ENCODE measurements at places on chromosomes 3 and 15.

- no peak for DNase-seq
These were observed 130.4 kb upstream of the ATP10A start for GRCh38 chr15:25993506-25993905.

GRCh38 chr15:35624881-35625280 is 78.9 kb upstream of the DPH6 start:
- peak; percentile 74 for DNase-seq

GRCh38 chr15:92429378-92430068 is 35.8 kb downstream of the ST8SIA2 start:
- DNase-seq, result peak; percentile 27

DNA sequence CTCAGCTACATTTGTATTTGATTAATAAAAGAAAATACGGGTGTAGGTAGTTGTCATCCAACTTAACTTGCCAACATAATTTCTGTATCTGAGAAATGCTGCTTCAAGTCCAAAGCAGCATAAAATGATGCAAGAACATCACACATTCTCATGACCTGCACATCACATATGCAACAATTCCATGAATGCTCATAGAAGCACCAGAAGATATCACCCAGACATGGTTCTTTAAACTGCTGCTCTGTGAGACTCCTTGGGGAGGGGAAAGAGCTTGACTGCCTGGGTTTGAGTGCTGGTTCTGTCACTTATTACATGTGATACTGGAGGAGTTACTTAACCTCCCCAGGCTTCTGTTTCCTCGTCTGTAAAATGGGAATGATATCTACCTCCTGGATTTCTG is 39.4 kb downstream of the CHST14 start:
- no peak for DNase-seq

DNA sequence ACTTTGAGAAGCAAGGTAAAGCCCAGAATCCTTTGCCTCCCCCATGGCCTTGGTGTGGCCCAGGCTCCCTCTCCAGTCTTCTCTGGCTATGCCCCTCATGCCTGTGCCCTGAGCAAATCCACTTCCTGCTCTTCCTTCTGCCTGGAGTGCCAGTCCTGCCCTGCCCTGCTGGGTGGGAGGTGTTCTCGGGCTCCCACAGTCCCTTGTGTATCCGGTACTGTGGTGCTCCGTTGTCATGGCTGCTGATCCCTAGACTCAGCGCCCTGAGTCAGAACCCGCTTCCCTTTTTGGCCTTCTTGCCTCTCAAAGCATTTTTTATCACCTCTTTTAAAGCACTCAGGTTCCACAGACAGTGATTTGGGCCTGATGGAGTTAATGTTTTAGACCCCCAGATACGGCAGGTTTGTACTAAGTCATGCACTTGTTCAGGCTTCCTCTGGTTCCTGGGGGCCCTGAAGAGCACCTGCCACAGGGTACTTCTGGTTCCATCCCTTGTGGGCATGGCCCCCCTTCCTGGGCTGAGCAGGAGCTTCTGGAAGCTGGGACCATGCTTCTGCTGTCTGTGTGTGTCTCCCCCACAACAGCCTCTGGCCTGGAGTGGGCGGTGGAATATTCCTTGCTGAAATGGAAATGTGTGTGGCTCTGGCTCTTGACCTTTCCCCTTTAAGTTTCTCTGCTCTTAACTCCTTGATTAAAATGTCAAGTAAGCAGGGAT is 29.6 kb upstream of the ADAMTS7 start:
- no peak for DNase-seq

- DNase-seq, result peak; percentile 97
These were observed 18.8 kb upstream of the CELF6 start for GRCh38 chr15:72338617-72339321.

DNA sequence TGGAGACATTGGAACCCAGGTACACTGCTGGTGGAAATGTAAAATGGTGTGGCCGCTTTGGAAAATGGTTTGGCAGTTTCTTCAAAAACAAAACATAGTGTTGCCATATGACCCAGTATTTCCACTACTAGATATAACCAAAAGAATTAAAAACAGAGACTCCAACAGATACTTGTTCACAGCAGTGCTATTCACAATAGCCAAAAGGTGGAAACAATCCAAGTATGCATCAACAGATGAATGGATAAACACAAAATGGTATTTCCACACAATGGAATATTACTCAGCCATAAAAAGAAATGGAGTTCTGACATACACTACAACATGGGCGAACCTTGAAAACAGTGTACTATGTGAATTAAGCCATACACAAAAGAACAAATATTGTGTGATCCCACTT is 59.4 kb upstream of the TIMP4 start:
- no peak for DNase-seq

DNA sequence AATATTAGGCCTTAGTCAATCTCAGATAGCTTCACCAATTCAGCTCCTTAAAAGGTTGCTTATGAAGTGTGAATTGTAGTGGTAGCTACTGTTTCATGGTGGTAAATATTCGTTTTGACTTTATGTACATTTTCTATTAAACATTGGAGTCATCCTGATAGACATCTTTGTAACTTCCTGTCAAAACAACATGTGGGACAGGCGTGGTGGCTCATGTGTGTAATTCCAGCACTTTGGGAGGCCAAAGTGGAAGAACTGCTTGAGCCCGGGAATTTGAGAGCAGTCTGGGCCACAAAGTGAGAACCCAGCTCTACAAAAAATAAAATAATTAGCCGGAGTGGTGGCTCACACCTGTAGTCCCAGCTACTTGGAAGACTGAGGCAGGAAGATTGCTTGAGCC is 2.0 kb upstream of the TRIM59 start:
- no peak for DNase-seq

- no peak for DNase-seq
These were observed 30.4 kb upstream of the KLF13 start for GRCh38 chr15:31296219-31296645.

DNA sequence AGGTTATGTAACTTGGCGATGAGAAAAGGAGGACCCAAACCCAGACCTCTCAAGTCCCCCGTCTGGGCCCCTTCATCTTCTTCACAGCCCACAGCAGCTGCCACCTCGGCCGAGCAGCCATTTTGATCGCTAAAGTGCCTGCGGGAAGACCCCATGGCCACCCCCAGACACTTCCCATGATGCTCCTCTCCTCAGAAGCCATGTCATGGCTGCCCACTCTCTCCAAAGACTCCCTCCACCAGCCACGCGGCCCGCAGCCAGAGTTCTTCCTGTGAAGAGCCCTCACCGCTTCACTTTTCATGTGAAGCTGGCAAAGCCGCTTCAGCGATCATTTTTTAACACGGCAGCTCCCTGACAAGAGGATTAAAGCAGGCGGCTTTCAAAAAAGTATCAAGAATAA is 335.2 kb downstream of the RORA start:
- no peak for DNase-seq

- DNase-seq, result no peak
These were observed 4.1 kb downstream of the UBE2E1 start for GRCh38 chr3:23809840-23810342.

GRCh38 chr3:71784914-71785531 is at the start of gene PROK2:
Gene PROK2 (minus strand): TSS chr3:71785148. CDS start chr3:71785052, 96 bp downstream.
- no peak for DNase-seq

DNA sequence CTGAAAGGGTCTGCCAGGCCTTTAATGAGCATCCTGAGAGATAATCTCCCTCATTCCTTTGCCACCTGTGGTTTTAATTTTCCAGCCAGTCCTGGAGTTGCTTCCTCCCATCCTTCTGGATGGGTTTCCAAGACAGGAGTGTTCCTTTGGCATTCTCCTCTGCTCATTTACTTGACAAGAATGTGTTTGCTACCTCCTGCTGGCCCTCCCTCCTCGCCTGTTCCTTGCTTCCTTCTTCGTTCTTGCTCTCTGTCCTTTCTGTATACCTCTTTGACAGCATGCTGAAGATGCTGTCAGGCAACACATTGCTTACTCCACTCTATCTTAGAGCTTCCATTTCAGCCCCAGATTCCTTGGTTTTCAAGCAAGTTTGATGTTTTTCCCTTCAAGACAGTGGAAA is 46.0 kb downstream of the ERC2 start:
- DNase-seq, result no peak

DNA sequence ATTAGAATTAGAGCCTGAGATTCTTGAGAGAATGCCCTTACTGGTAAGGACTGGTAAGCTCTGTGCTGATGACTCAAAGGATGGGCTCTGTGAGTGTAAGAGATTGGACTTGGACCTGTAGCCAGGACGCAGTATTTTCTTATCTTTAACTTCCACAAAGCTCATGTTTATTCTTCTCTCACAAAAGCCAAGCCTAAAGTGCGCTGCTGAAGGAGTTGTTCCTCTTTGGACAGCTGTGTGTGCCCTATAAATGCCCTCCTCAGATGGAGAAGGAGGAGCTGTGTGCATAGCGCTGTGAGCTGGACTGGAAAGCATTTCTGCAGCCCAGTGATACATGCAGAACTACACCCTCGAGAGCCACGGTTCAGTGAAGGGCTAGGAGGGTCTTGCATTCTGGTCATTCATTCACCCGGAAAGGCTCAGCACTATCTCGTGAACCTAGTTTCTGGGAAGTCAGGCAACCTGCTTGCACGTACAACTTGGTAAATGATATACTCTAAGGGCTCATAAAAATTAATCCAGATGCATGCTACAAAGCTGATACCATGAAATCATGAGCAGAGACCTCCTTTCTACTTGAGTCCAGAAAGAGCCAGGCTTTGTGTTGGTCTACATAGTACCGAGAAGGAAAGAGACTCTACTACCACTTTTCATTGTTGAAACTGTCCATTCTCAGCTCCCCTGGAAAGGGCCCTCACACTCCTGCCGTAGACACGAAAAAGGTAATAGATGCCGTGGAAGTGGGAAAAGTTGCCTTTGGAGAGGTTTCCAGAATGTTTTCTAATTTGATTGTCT is 103.0 kb upstream of the TBL1XR1 start:
- DNase-seq, result peak; percentile 85

DNA sequence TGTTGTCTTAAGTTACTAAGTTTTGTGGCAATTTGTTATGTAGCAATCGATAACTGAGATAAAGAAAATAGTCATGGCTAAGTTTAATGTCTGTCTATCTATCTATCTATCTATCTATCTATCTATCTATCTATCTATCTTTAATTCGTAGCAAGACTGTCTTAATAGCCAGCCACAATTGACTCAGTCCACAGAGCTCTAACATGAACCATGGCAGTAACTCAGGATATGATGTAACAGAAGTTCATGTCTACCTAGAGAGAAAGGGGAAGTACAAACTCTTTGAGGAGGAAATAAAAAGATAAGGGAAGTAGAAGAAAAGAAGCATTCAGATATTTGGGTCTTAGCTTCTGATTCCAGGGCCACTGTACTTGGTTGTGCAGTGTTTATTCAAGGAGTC is 61.5 kb upstream of the FNDC3B start:
- DNase-seq, result no peak

DNA sequence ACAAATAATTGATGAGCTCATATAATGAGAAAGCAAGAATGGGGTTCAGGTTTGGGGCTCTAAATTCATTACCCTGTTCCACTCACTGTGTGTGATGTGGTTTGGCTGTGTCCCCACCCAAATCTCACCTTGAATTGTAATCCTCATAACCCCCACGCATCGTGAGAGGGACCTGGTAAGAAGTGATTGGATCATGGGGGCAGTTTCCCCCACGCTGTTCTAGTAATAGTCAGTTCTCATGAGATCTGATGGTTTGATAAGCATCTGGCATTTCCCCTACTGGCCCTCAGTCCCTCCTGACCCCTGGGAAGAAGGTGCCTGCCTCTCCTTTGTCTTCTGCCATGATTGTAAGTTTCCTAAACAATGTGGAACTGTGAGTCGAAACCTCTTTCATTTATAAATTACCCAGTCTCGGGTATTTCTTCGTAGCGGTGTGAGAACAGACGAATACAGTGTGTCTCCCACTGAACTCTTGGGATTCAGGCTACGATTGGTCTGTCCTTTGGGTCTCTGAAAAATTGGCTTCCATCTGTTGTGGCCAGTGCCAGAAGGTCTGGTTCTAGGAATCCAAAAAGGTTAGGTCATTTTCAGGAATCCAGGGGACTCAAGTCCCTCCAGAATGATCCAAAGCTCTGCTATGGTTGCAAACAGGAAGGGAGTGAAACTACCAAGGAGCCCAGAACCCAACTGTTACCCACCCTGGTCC is 87.7 kb downstream of the XXYLT1 start:
- no peak for DNase-seq

- no peak for DNase-seq
These were observed 128.0 kb downstream of the SRGAP3 start for GRCh38 chr3:9121366-9122001.

- DNase-seq, result no peak
These were observed 44.6 kb downstream of the ONECUT1 start for GRCh38 chr15:52745326-52746161.

DNA sequence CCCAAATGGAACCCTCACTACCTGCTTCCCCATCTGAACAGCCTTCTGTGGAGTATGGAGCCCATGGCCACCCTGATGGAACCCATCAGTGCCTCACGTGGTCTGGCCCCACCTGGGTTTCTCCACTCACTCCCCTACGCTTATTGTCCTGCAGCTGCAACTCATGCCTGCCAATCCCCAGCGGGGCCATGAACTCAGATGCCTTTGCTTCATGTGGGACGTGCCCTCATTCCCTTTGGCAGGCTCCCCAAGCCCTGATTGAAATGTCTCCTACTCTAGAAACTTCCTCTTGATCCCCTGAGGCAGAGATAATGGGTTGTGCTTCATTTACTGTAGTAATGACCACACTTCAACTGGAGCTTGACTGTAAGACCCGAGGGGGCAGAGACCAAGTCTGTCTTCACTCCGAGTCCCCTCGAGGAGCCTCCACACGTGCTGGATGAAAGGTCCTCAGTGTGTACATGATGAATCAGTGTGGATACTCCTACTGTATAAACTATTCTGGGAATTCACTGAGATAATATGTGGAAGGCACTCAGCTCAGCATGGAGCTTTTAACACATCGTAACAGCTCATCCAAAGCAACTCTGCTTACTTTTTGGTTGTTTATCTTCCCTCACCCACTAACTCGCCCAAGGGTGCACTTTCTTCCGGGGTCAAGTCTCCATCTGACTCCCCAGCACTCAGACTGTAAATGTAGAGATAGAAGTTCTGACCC is 232.8 kb upstream of the BHLHE40 start:
- DNase-seq, result no peak

DNA sequence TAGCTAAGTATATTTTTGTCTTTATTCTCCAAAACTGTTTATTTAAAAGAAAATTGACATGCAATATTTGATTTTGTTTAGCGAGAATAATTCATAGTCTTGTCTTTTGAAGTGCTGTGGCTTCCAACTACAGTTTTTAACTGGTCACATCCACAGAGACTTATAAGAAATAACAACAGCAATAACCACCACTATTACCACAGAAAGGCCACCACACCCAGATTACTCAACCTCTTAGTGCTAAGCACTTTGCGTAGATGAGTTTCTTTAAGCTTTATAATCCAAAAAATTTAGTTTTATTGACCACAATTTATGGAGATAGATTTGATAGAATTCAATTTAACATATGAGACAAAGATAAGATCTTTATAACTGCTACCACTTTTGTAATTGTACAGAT is 468.4 kb upstream of the UBE2E2 start:
- no peak for DNase-seq

GRCh38 chr3:124873226-124873625 is 13.9 kb downstream of the ITGB5 start:
- DNase-seq, result no peak
